ENCODE measurements at places on chromosomes 7 and 10. TPM values are rescaled to one million over a fixed set of nuclear protein-coding genes. Genes with fewer than 3 reads are reported as not detected.

GRCh38 chr10:130425881-130426435 lies 289.8 kb downstream of the GLRX3 start:
- DNase-seq, result no peak

DNA sequence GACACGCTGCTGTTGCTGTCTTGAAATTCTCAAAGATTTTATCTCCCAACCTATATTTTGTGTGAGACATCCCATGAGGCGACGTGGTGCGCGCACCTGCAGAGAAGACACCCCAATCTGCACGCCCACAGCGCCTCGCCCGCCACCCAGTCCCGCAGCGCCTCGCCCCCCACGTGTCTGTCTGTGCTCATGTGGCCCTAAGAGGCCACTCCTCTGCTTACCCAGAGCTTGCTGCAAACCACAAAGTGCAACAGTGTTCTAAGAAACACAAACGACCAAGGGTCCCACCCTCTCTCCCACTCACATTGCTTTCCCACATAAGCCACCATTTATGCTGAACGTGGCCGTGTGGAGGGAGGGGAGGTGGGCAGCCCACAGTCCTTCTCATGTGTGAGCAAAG lies 287.2 kb downstream of the PTPRN2 start:
- no peak for DNase-seq

The PARD3 gene
- 71.7 TPM for polyA plus RNA-seq

DNA sequence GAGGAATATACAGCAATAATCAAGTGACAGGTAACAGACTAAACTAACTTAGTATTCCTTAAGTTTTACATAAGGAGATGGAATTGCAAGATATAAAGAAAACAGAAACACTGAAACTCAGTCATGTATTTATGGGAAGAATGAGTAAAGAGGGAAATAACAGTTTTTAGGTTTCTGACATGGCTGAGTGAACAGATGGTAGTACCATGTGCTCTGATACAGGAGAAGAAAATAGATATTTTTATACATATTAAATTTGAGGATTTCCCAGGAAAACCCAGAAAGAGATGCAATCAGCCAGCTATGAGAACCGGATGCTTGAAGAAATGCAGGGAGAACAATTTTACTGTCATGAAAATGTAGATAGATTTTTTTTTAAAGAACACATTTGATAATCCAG lies 669.5 kb upstream of the GRM3 start:
- no peak for DNase-seq

- no peak for DNase-seq
These were observed 27.9 kb upstream of the SLC35G1 start for GRCh38 chr10:93865794-93866425.

- DNase-seq, result no peak
These were observed 429.9 kb upstream of the KLF6 start for GRCh38 chr10:4214908-4215307.

The PVRIG gene
- polyA plus RNA-seq, result 4.5 TPM

The ANKRD7 gene
- polyA plus RNA-seq, result 6.1 TPM

The MMRN2 gene
- polyA plus RNA-seq, result 26.7 TPM

DNA sequence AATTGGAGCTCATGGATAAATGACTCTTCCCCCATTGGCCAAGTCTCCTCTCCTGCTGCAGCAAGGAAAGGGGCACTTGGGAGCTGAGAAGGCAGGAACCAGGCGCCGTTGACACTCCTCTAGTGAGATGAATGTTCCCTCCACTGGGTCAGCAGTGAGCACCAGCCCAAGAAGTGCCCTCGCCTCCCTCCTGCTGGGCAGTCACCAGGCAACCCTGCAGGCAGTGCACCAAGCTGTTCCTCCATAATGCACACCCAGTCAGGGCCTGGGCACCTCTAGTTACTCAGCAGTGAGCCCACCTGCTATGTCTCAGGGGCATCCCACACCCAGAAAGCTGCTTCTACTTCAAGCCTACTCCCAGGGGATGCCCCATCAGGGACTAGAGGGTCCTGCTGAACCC lies 84.3 kb downstream of the KCNMA1 start:
- DNase-seq, result no peak

GRCh38 chr10:130664526-130664925 lies 528.3 kb downstream of the GLRX3 start:
- DNase-seq, result no peak

GRCh38 chr10:84352251-84352842 lies 24.0 kb downstream of the CCSER2 start:
- DNase-seq, result no peak

The CALHM2 gene
- polyA plus RNA-seq, result 14.5 TPM

The FAM131B gene
- polyA plus RNA-seq, result 2.5 TPM

GRCh38 chr10:24952707-24953645 lies 570 bp upstream of the PRTFDC1 start:
- DNase-seq, result peak; percentile 42

The MEST gene
- polyA plus RNA-seq, result 850 TPM

DNA sequence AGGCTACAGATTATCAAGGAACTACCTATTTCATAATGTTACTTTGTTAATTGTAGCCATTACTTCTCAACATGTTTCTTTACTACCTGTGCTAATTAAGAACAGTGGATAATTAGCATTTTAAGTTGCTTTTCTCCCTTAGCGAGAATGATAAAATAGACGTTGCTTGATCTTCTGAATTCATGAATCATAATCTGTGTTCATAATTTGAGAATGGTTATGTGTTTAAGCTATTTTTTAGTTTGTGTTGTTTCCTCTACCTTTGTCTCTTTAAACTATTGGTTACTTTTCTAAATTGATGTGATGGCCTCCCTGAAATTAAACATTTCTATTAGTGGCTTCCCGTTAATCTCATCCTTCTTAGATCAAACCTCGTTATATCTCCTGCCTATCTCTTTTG lies at the start of gene ZRANB1:
Gene ZRANB1, plus strand, starts transcription at position 301 of the 400 bp plus-strand sequence. CDS start 371 bp downstream, outside the sequence.
- DNase-seq, result no peak

DNA sequence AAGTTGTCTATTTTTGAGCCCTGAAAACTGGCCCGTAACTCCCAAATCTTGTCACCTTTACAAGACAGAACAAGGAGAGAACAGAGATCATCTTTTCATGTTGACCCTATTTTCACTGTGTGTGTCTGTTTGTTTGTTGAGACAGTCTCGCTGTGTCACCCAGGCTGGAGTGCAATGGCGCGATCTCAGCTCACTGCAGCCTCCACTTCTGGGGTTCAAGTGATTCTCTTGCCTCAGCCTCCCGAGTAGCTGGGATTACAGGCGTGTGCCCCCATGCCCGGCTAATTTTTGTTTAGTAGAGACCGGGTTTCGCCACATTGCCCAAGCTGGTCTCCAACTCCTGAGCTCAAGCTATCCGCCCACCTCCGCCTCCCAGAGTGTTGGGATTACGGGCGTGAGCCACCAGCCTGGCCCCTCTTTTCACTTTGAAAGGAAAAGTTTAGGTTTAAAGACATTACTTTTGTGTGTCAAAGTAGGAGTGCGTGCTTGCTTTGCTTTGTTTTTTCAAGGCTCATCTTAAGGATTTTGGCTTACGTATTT lies 32.1 kb downstream of the FOXK1 start:
- DNase-seq, result no peak

GRCh38 chr10:8305876-8306652 lies 251.6 kb downstream of the GATA3 start:
- no peak for DNase-seq

The INA gene
- polyA plus RNA-seq, result 1.1 TPM

The SPACDR gene
- polyA plus RNA-seq, result 0.94 TPM

- DNase-seq, result no peak
These were observed 8.6 kb downstream of the GPRIN2 start for GRCh38 chr10:46547541-46548497.

DNA sequence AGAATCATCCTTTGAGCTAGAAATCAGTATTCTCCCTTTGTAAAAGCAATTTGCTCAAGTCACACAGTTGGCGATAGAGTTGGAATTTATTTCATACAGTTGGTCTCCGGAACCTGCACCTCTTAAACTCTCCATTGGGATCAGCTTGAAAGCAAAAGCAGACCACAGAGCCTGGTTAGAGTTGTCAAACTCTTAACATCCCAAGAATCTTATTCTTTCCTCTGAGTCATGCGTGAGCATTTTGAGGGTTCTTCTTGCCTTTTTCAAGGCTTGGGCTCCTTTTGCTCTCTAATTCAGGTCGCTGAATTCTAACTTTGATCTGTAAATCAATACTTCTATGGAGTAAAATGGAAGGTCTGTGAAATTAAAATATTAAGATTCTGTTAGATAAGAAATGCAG lies 19.6 kb upstream of the SCIN start:
- DNase-seq, result no peak

The GPR158 gene
- polyA plus RNA-seq, result 0.25 TPM

- DNase-seq, result no peak
These were observed 116.8 kb upstream of the TBX20 start for GRCh38 chr7:35370687-35371086.

The GBX1 gene
- polyA plus RNA-seq, result 0.22 TPM

The MYO3A gene
- 7.0 TPM for polyA plus RNA-seq

- DNase-seq, result no peak
These were observed 40.9 kb upstream of the MTPN start for GRCh38 chr7:136018104-136018503.
